Glutamatergic neuron (in vitro differentiated cells): ENCODE measurements at places on chromosomes 13 and 19. TPM values are rescaled to one million over a fixed set of nuclear protein-coding genes. Genes with fewer than 3 reads are reported as not detected.
A peak's percentile ranks its signal among the peaks of the same experiment; 100 is the strongest.

The ANKRD24 gene
- total RNA-seq, result 6.1 TPM

DNA sequence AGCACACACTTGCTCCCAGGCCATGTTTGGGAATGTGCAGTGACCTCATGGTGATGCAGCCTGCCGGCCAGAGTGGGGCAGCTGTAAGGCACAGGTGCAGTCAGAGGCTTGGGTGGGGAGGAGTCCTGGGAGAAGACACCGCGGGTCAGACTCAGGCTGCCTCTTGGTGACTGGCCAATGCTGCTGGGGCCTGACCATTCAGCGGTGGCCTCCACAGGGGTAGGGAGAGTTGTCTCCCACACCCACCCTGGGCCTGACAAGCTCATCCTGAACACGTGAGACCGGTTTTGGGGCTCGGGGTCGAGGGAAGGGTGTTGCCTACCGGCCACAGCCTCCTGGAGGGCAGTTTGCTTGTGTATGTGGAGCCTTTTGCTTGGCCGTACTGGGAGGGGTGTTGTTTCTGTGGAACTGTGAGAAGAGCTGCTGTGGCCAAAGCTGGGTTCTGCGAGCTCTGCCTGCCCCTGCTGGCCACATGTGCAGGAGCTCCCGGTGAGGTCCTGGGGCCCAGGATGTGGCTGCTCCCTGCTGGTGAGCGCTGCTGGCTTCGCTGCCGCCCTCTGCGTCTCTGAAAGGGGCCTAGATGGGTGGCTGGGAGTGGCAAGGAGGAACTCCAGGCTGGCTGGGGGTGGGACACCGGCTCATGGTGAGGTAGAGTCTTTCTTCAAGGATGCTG, 22.1 kb downstream of the UPF1 start:
- H3K27me3 ChIP-seq, result peaks cover 3% of the 10 kb centered on the region
- H3K4me1 ChIP-seq, result peaks cover 14% of the 10 kb centered on the region
- no peak overlapping the region for H3K4me3 ChIP-seq
- H3K36me3 ChIP-seq, result no peaks in the 10 kb centered on the region

DNA sequence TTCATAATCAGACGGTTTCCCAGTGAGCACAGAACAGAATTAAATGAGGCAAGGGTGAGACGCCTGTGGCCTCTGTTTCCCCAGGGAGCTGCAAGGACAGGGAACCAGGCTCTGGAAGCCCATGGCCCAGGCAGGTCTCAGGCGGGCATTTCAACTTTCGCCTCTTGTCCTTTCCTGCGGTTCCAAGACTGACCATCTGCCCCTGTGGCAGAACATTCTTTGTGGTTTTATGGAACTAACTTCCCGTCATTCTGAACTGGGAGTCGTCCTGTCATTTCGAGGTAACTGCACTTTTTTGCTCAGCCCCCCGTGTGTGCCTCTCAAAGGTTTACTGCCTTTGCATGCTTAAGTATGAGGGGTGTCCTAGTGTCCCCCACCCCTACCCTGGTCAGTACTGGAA, 70.9 kb downstream of the KL start:
- no peaks in the 10 kb centered on the region for H3K4me1 ChIP-seq
- peaks cover 4% of the 10 kb centered on the region for H3K36me3 ChIP-seq
- H3K27me3 ChIP-seq, result peaks cover 2% of the 10 kb centered on the region
- no peak overlapping the region for H3K27ac ChIP-seq
- no peak for DNase-seq

DNA sequence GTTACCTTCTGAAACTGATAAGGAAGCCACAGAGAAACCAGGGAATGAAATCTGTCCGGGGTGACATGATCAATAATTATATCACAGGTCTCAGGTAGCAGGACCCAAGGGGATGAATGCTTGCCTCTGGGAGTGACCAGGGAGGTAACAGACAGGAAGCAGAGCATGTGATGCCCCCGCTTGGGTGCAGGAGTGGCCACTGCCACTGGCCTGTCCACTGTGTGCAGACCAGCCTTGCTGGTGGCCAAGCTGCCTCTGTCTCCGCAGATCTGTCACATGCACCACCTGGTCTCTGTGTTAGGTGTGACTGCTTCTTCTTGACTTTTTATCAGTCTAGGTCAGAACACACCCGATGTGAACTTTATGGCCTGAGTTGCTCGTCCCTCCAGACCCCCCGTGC, 71.8 kb downstream of the PEPD start:
- no peak overlapping the region for H3K4me3 ChIP-seq
- peaks cover 20% of the 10 kb centered on the region for H3K4me1 ChIP-seq
- no peak overlapping the region for H3K27ac ChIP-seq

- DNase-seq, result no peak
- H3K27ac ChIP-seq, result no peak overlapping the region
- no peak overlapping the region for H3K4me3 ChIP-seq
- no peaks in the 10 kb centered on the region for H3K27me3 ChIP-seq
- H3K4me1 ChIP-seq, result peaks cover 15% of the 10 kb centered on the region
Observed at GRCh38 chr13:110525328-110526319, 35.9 kb downstream of the RAB20 start.

The MAST3 gene
- total RNA-seq, result 16.6 TPM

The OR7A5 gene
- total RNA-seq, result not detected

The ZNF628 gene
- 13.7 TPM for total RNA-seq

The PROZ gene
- total RNA-seq, result not detected

GRCh38 chr13:20161275-20161950, 561 bp upstream of the GJA3 start:
- no peaks in the 10 kb centered on the region for H3K36me3 ChIP-seq
- no peak for DNase-seq
- H3K4me3 ChIP-seq, result peak overlapping the region; percentile 61
- peaks cover 4% of the 10 kb centered on the region for H3K4me1 ChIP-seq
- H3K27ac ChIP-seq, result no peak overlapping the region

The ADGRE3 gene
- not detected for total RNA-seq

The NTN5 gene
- 1.8 TPM for total RNA-seq
